ENCODE measurements at places on chromosomes 5 and 9.

DNA sequence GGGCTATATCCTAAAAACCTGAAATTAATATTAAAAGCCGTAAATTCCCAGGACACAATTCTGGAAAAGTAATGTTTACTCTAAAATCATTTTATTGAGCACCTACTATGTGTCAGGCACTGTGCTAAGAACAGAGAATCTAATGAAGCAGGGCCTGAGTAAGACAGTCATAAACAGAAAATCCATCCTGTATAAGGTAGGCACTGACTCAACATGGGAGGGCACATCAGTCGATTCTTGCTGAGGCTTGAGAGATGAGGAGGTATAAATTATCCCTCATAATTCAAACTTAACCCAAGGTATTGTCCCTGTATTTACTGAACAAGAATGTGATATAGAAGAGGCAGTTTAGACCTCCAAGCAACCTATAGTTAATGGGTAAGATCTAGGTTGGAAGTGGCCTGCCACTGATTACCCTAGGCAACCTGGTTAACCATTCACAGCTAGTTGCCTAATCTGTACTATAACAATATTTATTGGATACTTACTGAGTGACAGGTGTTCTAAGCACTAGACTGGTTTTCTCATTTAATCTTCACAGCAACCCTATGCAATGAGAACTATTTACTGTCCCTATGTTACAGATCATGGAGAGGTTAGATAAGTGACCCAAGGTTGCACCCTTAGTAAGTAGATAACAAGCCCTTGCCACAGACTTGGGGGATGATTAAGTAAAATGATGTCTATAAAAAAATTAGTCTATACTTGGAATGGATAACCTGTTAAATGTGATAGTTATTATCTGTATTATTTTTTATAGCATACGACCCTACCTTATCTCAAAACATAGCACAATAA is 317.7 kb downstream of the PDE4D start:
- DNase-seq = no peak

DNA sequence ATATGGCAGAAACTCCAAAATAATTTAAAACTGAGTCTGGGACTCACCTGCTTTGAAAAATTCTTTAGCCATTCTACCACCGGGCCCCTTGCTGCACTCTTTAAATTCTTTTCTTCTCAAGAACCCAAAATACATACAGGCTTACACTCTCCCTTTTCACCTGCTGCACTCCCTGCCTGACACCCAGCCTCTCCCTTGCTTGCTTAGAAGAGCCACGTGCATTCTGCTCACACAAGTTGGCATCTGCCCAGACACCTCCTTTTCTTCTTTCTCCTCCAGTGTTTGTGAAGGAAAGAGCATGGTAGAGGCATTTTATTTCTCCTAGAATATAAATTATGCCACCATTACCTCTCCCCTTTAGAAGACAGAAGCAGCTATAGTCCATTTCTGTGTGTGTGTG is 39.0 kb upstream of the AOPEP start:
- DNase-seq = no peak

DNA sequence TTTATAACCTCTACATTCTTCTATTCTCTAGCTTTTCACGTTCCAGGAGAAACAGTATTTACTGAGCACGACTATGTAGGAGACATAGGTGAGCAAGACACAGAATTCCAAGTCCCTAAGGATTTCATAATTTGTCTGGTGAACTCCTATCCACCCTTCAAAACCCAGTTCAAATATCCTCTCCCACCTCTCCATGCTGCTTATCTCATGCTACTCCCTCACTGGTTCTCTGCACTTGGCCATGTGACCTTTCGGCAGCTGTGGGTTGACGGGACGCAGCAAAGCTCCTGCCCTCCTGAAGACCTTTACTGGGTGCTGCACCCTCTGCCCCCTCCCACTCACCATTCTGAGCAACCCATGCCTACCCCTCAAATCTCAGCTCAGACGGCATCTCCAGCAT is 173.2 kb downstream of the RGS3 start:
- no peak for DNase-seq

- DNase-seq = no peak
These were observed 30.1 kb downstream of the ZNF462 start for GRCh38 chr9:106893088-106893487.

GRCh38 chr5:6556802-6557102 is 76.1 kb downstream of the NSUN2 start:
- DNase-seq = no peak

DNA sequence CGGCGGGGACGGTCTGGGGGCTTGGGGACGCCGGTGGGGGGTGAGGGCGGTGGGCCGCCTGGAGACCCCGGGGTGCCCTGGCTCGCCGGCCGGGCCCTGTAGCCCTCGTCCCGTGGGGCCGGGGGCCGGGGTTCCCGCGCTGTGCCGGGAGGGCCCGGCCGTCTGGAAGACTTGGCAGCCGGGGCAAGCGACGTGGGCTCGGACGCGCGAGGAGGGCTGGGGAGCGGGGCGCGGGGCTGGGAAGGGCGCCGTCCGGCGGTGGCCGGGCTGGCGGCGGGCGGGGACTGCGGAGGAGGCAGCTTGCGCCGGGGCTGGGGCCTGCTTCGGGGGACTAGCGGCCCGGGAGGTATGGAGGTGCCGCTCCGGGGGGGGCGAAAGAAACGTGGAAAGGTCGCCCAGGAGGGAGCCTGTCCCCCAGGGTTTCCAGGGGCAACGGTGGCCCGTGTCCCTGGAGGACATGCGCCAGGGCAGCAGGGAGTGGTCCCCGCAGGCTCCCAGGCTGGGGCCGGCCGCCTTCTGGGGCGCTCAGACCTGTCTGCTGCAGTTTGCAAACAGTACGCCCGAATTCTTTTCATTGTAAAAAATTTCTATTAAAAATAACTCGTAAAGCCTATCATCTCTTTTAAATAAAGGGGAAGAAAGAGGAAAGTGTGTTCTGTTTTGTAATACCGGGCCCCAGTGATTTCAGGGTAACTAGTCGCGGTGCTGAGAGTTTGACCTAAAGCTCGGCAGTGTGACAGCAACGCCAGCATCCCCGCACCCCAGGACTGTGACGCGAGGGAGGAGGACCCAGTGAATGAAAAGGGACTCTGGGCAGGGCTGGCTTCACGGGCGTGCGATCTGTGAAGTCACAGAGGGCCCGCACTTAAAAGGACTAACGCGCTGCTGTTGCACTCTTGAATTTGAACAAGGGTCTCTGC is 752 bp upstream of the ANKH start:
- DNase-seq = peak; percentile 41

DNA sequence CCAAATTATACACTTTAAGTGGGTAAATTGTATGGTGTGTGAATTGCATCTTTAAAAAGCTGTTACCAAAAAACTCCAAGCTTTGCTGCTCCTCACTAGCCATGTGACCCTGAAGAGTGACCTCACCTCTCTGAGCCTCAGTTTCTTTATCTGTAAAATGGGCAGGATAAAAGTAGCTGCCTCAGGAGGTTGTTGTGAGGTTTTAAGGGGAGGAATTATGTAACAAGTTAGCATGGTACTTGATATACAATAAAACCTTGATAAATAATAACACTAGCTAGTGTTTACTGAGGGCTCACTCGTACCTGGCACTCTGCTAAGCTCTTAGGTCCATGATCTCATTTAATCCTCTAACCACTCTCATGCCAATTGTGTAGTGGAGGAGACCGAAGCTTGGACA is 19.0 kb upstream of the PHF19 start:
- no peak for DNase-seq

GRCh38 chr5:127550652-127551409 is 33.4 kb downstream of the PRRC1 start:
- no peak for DNase-seq

GRCh38 chr5:82257729-82258128 is 20.4 kb downstream of the RPS23 start:
- no peak for DNase-seq

DNA sequence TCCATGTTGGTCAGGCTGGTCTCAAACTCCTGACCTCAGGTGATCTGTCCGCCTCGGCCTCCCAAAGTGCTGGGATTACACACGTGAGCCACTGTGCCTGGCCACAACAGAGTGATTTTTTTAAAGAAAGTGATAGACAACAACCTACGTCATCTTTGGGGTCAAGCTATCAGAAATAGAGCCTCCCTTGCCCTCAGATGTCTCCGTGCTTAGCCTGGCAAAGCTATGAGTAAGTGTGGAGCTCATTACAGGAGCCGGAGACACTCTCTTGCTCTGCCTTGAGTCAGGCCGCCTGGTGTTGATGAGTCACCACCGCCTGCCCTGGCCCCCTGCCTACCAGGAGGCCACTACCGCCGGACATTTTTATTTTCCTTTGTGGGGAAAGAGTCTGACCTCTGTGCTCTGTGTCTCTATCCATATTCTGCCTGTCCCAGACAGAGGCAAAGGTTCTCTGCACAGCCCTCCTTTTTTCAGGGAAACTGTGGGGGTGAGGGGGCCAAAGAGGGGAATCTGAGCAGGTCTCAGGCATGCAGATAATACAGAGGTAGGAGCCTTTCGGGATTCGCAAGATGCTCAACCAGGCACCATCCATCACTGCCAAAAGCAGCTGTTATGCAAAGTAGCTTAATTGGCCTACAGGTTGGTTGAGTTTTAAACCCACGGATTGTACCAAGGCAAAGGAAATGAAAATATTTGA is 123.7 kb upstream of the CPEB4 start:
- DNase-seq = peak; percentile 96

DNA sequence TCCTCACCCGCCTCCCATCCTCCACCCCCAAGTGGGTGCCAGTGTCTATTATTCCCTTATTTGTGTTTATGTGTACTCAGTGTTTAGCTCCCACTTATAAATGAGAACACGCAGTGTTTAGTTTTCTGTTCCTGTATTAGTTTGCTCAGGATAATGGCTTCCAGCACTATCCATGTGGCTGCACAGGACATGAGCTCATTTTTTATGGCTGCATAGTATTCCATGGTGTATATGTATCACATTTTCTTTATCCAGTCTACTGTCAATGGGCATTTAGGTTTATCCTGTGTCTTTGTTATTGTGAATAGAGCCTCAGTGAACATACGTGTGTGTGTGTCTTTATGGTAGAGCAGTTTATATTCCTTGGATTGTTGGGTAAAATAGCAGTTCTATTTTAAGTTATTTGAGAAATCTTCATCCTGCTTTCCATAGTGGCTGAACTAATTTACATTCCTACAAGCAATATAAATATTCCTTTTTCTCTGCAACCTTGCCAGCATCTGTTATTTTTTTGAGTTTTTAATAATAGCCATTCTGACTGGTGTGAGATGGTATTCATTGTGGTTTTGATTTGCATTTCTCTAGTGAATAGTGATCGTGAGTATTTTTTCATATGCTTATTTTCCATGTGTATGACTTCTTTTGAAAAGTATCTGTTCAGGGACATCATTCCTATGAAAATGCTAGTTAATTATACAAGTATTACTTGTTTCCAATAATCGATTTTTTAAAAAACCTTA is 164.0 kb upstream of the CCDC152 start:
- DNase-seq = no peak

GRCh38 chr9:70642341-70642740 is 227.9 kb upstream of the KLF9 start:
- DNase-seq = no peak

- peak; percentile 59 for DNase-seq
These were observed 38.0 kb upstream of the OSMR start for GRCh38 chr5:38807570-38808483.

DNA sequence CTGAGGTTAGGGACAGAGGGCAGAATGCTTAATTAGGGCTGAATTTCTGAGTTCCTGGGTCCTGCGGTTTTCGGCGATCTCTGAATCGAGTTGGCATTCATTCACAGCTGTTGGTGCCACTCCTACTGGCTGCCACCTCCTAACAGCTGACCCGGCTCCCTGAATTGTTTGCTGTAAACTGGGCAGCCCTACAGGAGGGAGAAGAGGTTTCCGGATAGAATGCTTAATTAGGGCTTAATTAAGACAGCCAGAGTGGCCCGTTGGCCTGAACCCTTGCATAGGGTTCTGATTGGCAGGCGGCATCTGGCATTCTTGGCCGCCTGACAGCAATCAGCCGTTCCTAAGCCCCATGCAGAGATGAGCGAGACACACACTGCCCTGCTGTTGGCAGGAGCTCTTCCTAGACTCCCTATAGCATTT is 25.7 kb downstream of the FRMPD1 start:
- DNase-seq = peak; percentile 2

- no peak for DNase-seq
These were observed 1380.1 kb upstream of the NUDT12 start for GRCh38 chr5:104942735-104943134.

DNA sequence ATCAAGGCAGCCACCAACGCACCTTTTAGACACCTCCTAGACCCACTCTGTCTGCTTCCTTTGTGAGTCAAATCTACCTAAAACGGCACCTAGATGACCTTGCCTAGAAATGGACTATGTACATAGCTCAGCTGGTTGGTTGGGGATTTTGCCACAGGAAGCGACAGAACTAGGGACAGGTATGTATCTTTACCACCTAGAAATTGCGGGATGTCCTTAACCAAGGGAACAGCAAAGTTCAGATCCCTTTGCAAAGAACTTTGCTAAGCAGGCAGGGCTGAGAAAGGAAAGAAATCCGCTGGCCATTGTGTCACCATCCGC is 2.0 kb upstream of the ENC1 start:
- no peak for DNase-seq

DNA sequence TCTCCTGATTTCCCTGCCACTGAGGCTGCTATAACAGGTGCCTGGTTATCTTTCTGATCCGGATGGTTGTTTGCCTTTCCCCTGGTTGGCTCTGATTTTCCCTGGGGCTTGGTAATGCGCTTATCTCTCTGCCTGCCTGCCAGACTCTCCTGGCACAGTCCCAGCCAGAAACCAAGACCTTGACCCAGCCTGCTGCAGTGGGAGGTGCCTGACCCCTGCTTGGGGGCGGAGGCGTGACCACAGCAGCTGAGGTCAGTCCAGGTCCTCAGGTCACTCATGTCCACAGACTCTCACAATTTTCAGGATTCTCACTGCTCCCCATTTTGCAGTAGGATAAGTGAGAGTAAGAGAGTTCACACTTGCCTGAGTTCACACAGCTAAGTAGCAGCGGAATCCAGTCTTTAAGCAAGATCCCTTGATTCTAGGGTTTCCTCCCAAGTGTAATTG is 24.4 kb upstream of the SYNPO start:
- DNase-seq = no peak

DNA sequence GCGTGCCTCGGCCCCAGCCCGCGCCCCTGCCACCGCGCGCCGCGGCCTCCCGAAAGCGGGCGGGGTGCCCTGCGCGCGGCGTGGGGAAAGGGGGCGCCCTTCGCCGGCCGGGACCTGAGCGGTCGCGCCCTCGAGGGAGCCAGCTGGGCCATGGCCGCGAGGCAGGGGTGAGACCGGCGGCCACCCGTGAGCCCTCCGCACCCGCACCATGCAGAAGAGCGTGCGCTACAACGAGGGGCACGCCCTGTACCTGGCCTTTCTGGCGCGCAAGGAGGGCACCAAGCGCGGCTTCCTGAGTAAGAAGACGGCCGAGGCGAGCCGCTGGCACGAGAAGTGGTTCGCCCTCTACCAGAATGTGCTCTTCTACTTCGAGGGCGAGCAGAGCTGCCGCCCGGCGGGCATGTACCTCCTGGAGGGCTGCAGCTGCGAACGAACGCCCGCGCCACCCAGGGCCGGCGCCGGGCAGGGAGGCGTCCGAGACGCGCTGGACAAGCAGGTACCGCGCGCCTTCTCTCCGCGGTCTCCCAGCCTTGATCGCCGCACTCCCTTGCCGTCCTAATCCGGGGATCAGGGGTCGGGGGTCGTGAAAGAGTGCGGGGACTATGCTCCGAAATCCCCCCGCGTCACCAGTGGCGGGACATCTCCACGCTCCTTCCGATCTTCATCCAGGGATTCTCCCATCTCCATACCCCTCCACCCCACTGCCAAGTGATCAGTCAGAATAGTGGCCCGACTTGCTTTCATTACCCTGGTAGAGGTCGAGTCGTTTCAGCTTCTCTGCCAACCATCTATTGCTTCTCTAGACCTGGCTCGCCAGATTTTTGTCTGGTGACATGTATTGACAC is 590 bp downstream of the RASGRF2 start:
- peak; percentile 61 for DNase-seq
